ENCODE measurements at places on chromosomes 2 and 18.

- no peak for DNase-seq
These were observed 117.3 kb downstream of the MIB1 start for GRCh38 chr18:21857871-21858270.

DNA sequence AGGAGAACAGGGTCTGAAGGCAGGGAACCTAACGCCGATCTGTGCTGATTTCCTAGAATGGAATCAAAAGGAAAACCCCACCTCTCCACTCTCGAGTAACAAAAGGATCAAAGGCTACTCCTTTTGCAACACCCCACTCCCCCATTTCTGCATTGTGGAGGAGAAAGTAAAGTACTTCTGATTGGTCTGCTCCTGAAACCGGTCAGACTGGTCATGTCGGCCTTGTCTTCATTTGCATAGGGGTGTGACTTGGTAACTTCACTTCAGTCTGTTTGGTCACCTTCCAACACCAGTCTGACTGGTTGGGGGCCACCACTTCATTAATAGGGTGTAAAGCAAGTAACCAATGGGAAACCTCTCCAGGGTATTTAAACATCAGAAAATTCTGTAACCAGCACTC is 771.9 kb downstream of the ERBB4 start:
- DNase-seq = no peak

GRCh38 chr18:44541159-44541558 is 139.5 kb upstream of the SETBP1 start:
- no peak for DNase-seq

GRCh38 chr18:56026509-56026908 is 438.5 kb upstream of the TCF4 start:
- no peak for DNase-seq

DNA sequence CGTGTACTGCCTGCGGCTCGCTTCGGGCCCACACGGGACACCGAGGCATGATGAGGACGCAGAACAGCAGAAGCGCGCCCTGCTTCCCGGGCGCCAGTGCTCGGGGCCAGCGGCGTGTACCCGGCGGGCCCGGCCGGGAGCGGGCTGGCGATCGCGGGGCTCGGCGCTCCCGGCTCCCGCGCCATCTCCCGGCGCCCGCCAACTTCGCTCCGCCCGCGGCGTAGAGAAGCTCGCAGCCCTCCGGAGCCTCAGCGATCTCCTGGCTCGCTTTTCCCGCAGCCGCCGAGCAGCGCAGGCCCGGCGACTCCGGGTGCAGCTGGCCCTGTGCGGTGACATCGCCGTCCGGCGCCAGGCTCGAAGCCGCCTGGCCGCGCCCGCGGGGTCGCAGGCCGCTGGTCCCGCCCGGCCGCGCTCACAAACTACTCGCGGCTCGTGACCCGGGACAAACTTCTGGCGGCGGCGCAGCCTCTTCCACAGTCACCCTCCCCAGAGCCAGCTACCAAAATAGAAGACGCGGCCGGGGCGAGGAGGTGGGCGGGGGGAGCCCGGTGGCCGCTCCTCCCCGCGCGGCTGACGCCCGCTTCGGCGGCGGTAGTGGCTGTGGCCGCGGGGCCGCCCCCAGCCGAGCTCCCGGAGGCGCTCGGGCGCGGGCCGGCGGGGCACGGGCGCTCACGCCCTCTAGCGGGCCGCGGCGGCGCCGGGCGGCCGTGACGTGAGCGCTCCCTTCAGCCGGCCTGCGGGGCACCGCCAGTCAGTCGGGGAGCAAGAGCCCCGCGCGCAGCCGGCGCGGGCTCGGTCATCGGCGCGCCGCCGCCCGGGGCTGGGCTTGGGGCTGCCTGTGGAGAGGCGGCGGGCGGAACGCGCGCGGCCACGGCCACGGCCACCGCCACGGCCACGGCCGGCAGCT is at the start of gene PTPRM:
Gene PTPRM (plus strand): TSS at position 750 of the 907 bp plus-strand sequence. CDS start 503 bp downstream, outside the sequence.
- DNase-seq = peak; percentile 44

DNA sequence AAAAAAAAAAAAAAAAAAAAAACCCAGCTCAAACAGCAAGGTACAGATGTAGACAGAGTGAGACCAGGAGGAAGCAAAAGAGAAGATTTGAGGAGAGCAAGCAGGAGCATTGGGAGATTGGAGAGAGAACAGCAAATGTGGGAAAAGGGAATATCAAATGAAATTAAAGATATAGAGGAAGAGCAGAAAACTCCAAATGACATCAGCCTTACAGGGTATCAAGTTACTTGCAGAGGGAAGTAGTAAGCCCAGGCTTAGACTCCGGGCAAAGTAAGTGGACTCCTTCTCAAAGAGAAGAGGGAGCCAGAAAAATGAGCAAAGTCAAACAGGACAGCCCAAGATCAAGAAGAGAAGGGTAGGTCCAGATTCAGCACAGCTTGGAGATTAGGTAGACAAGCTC is 93.3 kb upstream of the PPP1CB start:
- DNase-seq = no peak

- no peak for DNase-seq
These were observed 12.8 kb downstream of the ALPG start for GRCh38 chr2:232419245-232420072.

DNA sequence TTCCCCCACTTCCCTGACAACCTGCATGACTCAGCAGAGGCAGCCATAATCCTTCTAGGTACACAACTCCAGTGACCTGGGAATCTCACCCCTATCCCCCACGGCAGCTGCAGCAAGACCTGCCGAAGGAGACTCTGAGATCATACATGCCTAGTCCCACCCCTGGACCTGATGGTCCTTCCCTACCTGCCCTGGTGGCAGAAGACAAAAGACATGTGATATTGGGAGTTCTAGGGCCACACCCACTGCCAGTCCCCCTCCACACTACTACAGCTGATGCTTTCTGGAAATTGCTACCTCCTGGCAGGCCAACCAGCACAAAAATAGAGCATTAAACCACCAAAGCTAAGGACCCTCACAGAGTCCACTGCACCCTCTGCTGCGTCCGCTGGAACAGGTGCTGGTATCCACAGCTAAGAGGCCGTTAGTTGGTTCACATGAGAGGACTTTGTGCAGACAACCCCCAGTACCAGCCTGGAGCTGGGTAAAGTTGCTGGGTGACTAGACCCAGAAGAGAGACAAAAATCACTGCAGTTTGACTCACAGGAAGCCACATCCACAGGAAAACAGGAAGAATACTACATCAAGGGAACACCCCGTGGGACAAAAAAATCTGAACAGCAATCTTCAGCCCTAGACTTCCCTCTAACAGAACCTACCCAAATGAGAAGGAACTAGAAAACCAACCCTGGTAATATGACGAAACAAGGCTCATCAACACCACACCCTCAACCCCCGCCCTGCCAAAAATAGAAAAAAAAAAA is 12.5 kb downstream of the MARCO start:
- no peak for DNase-seq

GRCh38 chr18:3541549-3542386 is 91.8 kb downstream of the TGIF1 start:
- DNase-seq = no peak

DNA sequence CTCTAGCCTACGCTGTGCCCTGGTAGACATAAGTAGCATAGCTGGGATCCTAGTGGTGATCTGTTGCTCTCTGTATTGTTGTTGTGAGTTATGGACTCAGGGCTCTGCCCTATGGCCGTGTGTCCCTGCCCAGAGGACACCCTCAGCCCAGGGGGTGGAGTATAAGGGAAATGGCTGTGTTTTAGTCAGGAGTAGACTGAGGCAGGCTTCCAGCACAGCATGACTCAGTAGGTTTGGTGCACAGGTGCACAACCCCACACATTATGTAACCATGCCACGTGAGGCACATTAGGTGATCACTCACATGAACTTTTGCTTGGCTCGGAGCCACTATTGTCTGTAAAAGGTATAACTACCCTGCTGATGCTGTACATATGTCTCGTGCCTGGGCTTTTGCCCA is 59.9 kb upstream of the PEX13 start:
- no peak for DNase-seq

Data from T-helper 1 cell (primary cell).